ENCODE measurements at places on chromosomes 16 and 17.

- peak; percentile 75 for DNase-seq
Measured at GRCh38 chr16:10509534-10510025, 70.8 kb downstream of the EMP2 start.

DNA sequence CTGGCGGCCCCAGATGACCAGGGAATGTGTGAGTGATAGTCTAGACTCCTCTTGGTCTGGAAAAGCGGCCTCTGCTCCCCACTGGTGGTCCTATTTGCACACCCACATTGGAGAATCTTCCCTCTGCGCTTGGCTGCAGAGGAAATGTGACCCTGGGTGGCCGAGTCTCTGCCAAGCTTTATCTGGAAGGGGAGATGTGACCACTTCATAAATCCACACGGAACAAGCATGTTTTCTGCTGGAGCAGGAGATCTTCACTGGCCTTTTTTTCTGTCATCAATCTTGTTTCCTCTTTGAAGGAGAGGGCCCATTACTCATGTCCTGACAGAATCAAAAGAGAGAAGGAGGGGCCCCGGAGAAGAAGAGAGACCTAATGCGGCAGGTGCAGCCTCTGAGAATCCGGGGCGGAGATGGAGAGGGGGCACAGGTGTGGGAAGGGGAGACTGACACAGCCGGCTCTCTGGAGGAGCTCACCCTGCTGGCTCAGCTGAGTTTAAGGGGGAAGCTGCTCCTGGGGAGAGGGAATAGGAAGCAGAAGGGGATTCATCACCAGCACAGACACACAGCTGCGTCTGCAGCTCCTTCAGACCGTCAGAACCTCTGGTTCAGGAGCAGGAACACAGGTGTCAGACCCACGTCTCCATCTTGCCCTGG lies 116.3 kb downstream of the SOX9 start:
- no peak for DNase-seq

GRCh38 chr16:65740711-65741110 lies 618.8 kb upstream of the CDH11 start:
- DNase-seq, result no peak

GRCh38 chr17:36000732-36001109 lies 632 bp downstream of the CCL15 start:
- DNase-seq, result no peak

DNA sequence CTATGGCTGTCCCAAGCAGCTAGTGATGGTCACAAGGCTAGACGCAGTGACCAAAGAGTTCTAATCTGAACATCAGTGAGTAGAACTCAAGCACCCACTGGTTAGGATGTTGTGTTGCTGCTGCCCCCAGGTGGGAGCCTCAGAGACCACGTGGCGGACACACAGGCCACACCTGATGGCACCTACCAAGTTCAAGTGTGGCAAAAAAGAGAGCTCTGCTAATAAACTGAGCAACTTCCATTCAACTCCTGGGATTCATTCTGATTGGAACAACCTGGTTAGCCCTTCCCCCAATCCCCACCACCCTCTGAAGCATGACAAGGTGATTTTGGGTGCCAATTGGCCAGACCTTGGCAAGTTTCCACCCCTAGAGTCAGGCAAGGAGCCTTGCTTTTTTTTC lies 3.5 kb upstream of the LCMT1 start:
- DNase-seq, result peak; percentile 68

DNA sequence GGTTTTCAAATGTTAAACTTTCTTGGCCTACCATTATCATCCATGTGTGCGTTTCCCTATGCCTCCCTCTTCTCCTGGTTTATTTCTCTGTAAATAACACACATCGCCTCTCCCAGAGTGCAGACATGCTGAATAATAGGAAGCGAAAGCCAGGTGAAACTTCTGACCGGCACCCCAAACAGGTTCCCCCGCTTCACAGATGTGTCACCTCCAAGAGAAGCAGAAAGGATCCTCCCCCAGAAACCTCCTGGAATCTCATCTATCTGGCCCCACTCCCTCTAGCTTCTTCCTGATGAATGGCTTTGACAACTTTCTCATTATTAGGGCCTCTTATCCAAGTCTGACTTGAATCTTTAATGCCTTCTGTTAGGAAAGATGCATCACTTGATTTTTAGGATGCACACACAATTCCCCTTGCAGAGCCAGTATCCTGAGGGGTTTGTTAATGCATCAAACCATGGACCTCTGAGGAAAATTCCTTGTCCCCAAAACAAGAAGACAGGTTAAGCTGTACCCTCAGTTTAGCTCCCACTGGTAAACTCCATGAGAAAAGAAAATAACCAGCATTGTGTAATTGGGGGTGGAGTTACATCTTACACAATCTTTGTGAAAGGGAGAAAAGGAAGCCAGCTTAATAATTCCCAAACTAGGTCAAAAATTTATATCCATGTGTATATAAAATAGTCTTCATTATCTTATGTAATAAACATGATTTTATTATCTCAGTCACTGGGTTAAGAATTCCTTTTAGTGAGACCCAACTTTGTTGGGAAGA lies 20.1 kb upstream of the HYDIN start:
- no peak for DNase-seq

DNA sequence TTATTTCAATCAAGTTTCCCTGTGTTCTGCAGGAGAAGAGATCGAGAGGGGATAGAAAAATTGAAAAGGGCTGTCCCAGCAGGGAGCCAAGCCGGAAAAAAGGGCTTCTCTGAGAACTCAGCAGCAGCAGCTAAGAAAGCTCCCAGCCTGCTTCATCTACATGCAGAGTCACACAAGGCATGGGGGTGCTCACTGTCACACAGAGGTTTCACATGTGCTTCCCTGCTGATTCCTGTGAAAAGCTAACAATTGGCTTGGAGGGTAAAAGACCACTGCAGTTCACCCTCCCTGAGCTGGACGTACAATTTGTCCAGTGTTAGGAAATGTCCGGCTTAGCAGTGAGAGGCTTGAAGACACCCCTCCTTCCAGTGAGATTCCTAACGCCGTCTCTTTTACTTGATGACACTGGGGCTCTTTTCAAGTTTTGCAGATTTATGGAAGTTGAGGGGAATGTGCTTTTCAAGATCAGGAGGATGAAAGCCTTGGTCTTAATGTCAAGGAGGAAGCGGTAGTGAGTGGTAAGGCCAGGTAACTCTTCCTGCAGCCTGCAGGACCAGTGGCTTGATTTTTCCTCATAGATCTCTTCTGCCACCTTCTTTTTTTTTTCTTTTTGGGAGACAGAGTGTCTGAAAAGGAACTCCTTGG lies 85.6 kb downstream of the WNT3 start:
- no peak for DNase-seq

- DNase-seq, result no peak
Measured at GRCh38 chr16:12283596-12283995, 307.1 kb downstream of the SNX29 start.

DNA sequence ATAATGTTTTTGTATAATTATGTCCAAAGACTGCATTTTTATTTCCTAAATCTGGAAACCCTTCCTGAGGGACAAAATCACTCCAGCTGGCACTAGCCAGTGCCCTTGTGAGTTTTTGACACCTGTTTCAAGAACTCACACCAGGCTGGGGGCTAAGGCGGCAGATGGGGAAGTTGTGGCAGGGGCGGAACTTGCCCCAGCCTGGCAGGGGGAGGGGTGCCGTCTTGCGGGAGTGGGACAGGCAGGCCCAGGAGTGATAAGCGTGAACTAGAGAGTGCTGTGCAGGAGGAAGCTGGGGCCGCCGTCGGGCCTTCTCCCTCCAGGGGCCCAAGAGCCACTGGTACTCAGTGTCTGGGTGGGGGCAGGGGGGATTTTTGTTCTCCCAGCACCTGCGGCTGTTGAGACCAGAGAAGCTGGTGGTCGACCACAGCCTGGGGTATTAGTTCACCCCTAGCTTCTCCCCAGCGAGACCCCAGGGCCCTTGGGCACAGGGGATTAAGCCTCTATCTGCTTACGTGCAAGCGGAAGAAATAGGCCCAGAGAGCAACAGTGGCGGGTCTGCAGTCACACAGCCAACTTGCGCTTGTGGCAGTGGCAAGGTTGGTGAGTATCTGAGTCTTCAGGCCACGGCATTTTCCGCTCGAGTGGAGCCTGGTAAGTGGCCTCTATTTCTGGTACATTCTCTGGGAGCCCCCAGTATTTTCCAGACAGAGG lies 40.2 kb upstream of the PLCG2 start:
- DNase-seq, result no peak

GRCh38 chr16:28822520-28823290 lies at the start of gene ATXN2L:
ATXN2L (plus strand) TSS chr16:28822999; CDS start chr16:28823260, 261 bp downstream.
- peak; percentile 95 for DNase-seq

All from CD4-positive, alpha-beta T cell treated with Interleukin-17A for 4 hours (primary cell).